ENCODE measurements at places on chromosomes 6 and 20.

- DNase-seq, result no peak
Measured at GRCh38 chr6:137795501-137795900, 71.6 kb upstream of the TNFAIP3 start.

GRCh38 chr6:142416179-142416578 is 114.4 kb downstream of the ADGRG6 start:
- DNase-seq, result no peak

GRCh38 chr6:3013486-3013885 is 13.8 kb downstream of the NQO2 start:
- no peak for DNase-seq

- no peak for DNase-seq
Measured at GRCh38 chr20:46621492-46621891, 29.8 kb downstream of the SLC13A3 start.

- DNase-seq, result peak; percentile 89
Measured at GRCh38 chr6:89371849-89372505, 19.5 kb upstream of the UBE2J1 start.

GRCh38 chr6:15507221-15507620 is 155.6 kb downstream of the DTNBP1 start:
- DNase-seq, result no peak

GRCh38 chr6:100370265-100370664 is 94.5 kb downstream of the SIM1 start:
- no peak for DNase-seq

DNA sequence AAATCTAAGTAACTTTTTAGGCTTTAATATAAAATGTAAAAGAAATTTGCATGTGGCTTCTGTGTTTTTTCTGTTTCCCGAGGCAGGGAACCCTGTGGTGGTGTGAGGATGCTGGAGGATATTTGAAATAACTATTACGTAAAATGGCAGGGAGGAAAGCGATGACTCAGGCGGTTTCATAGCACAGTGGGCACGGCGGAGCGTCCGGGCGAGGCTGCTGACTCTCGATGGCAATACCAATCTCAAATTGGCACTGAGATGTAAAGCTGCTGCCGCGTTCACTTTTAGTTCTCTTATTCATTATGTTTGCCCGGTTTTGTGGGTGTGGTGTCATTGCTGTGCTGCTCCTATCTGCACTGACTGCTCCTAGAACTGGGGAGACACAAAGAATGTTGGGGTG is 254.3 kb downstream of the THBS2 start:
- DNase-seq, result no peak

DNA sequence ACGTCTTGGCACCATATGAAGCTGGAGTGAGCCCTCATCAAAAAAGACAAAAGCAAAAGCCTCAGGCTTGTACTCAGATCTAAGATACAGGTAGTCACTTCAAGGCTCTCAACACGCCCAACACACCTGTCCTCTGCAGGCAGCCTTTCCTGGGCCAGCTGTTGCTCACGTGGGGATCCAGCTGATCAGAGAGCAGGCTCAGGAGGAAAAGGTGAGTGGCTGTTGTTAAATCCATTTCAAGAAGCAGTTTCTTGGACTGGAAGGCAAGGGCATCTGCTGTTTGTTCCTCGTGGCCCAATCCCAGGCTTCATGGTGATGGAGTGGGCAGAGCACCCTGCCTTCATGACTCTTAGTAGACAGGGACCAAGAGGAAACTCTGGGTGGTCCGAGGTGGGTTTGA is 39.6 kb downstream of the ELMO2 start:
- no peak for DNase-seq

GRCh38 chr20:15886250-15886649 is 687.0 kb downstream of the KIF16B start:
- no peak for DNase-seq

DNA sequence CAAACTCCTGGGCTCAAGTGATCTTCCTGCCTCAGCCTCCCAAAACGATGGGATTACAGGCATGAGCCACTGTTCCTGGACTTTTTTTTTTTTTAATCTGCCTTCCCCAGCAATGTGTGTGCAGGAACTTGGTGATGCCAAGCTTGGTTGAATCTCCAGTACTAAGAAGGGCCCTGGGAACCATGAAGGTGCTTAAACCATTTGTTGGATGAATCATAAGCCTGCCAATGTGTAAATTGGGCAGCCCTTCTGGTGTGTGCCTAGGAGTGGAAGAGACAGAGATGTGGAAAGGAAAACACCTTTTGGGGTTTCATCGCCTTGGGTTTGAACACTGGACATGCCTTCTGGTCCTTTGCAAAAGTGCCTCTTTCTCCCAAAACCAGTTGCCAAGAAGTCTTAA is 7.1 kb upstream of the SPO11 start:
- DNase-seq, result peak; percentile 15

DNA sequence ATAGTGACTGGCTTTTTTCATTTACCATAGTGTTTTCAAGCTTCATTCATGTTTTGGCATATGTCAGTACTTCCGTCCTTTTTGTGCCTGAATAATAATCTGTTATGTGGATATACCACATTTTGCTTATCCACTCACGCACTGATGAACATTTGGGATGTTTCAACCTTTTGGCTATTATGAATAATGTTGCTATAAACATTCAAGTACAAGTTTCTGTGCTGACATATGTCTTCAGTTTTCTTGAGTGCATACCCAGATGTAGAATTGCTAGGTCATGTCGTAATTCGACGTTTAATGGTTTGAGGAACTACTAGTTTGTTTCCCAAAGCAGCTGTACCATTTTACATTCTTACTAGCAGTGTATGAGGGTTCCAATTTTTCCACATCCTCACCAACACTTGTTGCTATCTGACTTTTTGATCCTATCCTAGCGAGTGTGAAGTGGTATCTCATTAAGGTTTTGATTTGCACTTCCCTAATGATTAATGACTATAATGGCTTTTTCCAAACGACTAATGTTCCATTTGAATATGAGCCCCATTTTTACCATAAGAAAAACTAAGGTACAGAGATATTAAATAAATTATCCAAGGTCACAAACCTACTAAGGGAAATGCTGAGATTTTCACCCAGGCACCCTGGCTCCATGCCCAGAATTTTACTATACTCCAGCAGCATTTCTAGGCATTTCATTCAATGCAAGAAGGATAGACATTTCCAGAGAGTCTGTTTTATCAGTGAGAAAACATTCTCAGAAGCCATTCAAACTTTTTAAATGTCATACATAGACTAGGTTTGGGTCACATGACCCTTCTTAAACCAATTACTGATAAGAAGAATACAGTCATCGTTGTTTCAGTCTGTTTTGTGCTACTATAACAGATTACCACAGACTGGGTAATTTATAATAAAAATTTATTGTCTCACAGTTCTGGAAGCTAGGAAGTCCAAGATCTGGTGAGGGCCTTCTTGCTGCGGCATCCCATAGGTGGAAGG is 71.1 kb upstream of the RUNX2 start:
- no peak for DNase-seq

DNA sequence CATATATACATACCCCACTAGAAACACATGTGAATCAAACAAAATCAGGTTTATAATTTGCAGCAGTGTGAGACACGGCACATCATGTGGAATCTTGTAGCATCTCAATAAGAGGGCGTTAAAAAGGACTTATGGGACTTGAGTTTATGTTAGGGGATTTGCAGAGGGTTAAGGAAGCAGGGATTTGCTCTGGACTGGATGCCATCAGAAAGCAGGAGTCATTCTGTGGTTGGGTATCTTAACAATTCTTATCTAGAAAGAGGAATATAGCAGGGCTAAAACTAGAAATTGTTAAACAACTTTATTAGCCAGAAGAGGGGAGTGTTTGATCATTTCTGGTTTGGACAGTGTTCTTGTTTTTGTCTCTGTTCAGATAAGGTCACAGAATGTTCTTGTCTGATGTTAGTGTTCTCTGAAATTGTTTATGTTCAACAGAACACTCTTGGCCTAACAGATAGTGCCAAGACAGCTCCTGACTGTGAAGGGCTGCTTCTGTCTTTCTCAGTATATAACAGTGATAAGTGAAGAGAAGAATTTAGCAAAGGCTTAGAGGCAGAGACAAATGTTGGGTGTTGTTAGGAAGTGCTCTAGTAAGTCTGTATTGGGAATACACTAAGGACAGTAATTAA is 39.2 kb downstream of the LIN28B start:
- no peak for DNase-seq

- peak; percentile 82 for DNase-seq
Measured at GRCh38 chr6:29792123-29793035, 35.2 kb upstream of the HLA-G start.

GRCh38 chr6:30322527-30323501 is 3.9 kb upstream of the TRIM39 start:
- DNase-seq, result no peak

DNA sequence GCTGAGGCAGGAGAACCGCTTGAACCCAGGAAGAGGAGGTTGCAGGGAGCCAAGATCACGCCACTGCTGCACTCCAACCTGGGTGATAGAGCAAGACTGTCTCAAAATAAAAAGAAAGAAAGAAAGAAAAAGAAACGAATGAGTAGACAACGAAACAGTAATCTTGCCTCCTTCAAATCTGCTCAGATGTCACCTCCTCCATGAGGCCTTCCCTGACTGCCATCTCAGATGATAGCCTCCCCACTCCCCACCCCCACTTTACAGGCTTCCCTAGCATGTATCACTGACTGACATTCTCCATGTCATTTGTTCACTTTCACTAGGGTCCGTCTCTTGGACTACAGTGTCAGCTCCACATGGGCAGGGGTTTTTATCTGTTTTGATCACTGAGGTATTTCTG is 36.4 kb downstream of the C20orf203 start:
- DNase-seq, result no peak

GRCh38 chr6:165984729-165985275 is 182.8 kb downstream of the TBXT start:
- no peak for DNase-seq

DNA sequence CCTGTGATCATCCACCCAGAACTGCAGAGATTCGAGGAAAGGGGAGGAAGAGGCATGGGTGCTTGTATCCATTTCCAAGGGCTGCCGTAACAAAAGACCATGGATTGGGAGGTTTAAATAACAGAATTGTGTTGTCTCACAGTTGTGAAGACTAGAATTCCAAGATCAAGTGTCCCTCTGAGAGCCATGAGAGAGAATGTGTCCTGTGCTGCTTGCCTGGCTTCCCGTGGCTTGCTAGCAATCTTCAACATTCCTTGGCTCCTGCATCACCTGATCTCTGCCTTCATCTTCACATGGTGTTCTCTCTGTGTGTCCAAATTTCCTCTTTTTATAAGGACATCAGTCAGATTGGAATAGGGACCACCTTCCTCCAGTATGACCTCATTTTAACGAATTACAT is 69.8 kb downstream of the CDC40 start:
- no peak for DNase-seq

- DNase-seq, result no peak
Measured at GRCh38 chr6:108736002-108736361, 112.2 kb upstream of the ARMC2 start.

DNA sequence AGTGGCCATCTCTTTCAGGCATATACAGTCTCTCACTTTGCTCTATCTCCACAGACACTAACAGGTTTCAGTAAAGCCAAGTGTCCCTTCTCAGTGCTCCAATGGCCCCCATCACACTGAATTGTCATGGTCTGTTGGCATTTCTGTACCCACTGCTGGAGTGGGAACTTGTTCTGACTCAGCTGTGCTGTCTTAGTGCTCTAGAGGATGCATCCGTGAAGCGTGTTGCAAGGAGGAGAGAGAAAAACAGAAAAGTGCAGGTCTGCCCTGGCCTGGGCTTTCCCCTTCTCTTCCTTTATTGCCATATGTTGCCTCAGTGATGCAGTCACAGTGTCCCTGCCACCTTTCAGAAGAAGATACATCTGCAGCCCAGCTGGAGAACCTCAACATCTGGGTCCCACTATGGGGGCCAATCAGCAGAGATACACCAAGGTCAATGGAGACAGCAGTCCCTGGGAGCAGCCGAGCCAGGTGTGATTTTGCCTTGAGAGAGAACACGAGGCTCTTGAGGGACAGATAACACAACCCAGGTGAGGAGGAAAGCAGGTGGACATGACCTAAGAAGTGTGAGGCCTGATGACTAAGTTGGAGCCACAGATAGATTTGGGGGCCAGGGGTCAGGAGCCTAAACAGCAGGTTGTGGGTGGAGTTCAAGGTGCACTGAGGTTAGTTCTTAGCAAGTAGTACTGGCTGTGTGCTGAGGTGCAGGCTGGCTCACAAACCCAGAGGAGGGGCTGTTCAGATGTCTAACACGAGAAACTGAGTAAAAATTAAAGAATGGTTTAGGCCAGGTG is 5.6 kb upstream of the PLCG1 start:
- peak; percentile 35 for DNase-seq

DNA sequence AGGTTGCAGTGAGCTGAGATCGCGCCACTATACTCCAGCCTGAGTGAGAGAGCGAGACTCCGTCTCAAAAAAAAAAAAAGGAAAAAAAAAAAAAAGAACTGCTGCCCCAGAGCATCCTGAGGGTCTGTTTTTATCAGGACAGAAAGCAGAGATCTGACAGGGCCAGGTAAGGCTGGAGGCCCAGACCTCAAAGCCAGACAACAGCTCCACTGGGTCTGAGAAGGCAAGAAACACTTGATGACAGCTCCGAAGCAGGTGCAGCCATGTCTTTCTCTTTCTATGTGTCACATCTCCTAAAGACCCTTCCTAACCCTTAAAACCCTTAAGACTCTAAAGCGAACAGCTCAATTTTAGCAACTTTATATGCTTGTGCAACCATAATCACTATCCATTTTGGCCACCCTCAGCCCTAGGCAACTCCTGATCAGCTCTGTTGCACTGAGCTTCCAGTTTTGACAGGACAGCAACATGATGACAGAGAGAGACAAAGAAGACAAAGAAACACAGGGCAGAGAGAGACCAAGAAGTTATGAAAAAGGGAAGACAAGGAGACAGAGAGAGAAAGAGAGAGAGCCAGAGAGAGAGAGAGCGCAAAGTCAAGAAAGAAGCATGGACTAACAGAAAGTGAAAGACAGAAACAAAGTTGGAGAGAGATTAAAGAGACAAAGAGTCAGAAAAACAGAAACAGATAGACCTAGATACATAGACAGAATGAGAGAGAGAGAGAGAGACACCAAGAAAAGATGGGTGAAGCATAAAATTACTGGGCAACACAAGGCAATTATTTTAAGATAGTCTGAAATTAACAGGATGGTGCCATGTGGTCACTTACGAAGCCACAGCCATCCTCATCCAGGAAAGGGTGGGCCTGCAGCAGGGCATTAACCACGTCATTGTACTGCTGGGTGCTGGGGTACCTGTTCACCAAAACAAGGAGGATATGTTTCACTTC is 39.2 kb downstream of the SAMD3 start:
- peak; percentile 80 for DNase-seq

- DNase-seq, result no peak
Measured at GRCh38 chr6:148470606-148471465, 128.2 kb downstream of the SASH1 start.

GRCh38 chr20:56453352-56453751 is 15.1 kb upstream of the RTF2 start:
- no peak for DNase-seq

DNA sequence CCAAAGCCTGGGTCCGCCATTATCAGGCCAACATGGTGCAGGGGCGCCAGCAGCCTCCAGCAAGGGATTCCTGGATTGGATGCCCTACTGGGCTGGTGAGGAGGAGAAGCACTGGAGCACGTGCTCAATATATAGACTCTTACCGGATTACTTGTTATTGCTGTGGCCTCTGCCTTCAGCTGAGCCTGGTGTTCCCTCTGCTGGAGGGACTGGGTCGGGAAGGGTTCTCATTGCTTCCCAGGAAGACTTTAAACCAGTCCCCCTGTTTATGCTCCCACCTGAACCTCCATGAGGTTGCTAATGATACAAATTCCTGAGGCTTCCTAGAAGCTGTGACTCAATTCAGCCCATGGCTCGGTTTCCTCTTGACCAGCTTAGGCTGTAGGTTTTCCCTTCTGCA is 186.7 kb upstream of the ARID1B start:
- no peak for DNase-seq

GRCh38 chr6:155740781-155741399 is 285.3 kb upstream of the NOX3 start:
- no peak for DNase-seq
